ENCODE measurements at places on chromosomes 1 and 21.

- no peak for DNase-seq
Observed at GRCh38 chr1:30652152-30652841, 71.1 kb downstream of the MATN1 start.

DNA sequence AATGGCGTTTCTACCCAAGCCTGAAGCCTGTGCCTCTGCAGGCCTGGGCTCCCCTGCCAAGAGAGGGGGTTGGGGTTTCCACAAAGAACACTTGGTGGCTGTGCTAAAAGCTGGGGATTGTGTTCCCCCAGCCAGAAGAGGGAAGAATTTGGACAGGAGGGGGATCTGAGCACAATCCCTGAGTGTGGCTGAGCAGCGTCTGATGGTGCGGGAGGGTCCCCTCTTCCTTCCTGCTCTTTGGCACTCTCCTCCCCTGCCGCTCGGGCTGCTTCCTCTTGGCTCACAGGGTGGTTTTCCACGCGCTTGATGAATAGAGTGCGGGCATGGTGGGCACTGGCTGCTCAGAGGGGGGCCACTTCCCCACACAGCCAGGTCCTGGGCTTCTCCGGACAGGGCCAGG, 3.7 kb downstream of the GPR37L1 start:
- no peak for DNase-seq

DNA sequence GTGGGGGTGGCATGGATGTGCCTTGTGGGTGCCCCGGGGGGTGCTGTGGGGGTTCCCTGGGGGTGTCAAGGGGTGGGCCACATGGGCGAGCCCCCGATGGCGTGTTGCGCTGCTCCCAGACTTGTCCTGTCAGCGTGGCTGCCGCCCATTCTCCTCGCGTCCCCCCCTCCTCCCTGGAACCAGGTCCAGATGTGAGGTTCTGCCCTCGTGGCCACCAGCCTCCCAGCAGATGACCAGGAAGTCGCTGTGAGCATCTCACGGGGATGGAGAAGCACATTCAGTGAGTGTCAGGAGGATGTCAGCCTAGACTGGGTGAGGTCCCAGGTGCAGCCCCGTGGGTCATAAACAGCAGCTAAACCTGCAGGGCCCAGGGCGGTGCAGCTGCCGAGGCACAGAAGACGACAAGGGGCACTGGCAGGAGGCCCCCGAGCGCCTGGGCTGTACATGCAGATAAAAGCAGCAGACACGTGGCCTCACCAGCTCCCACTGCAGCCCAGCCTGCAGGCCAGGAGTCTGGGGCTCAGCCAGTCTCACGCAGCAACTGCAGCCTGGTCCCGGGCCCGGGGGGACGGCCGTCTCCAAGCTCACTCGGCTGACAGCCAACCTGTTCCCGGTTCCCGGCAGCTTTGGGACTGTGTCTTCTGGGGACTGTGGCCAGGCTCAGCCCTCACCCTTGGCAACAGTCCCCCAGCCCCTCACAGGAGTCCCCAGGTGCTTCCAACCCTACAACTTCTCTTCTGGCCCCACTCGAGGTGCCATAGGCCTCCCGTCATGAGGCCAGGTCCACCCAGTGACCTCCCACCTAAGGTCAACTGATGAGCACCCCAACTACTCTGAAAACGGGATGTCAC, 17.5 kb upstream of the COL6A2 start:
- DNase-seq = no peak

- DNase-seq = no peak
Observed at GRCh38 chr1:116763787-116764465, 9.7 kb downstream of the CD2 start.

DNA sequence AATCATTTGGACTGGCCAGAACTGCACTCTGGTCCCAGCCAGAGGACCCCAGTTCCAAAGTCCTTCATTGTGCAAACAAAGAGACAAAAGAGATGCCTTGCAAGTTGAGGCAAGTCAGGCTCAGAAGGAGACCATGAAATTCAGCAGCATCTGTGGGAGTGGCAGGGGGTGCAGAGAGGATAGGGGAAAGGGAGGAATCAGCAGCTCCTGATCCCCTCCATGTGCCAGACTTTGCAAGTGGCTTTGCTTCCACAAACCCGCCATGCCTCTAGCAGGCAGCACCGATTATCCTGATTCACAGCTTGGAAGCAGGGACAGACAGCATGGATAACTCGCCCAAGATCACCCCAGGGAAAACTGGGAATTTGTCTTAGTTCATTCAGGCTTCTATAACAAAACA, 2.1 kb upstream of the CAPN9 start:
- DNase-seq = no peak

DNA sequence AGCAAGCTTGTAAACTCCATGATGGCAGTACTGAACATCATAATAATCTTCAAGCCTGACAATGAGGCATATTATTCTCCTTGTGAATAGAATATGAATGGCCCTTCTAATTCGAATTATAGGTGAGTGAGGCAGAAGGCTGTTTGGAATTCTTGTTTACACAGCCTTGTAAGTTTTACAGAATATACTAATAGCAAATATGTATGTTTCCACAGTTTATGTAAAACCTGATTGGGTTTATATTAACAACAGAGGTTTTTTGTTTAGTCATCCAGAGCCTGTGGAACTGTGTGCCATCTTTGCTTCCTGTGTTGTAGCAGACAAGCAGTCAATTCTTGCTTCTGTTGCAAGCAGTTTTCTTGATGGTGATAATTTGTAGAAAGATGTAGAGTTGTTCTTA, 8.0 kb downstream of the OSBPL9 start:
- DNase-seq = no peak

DNA sequence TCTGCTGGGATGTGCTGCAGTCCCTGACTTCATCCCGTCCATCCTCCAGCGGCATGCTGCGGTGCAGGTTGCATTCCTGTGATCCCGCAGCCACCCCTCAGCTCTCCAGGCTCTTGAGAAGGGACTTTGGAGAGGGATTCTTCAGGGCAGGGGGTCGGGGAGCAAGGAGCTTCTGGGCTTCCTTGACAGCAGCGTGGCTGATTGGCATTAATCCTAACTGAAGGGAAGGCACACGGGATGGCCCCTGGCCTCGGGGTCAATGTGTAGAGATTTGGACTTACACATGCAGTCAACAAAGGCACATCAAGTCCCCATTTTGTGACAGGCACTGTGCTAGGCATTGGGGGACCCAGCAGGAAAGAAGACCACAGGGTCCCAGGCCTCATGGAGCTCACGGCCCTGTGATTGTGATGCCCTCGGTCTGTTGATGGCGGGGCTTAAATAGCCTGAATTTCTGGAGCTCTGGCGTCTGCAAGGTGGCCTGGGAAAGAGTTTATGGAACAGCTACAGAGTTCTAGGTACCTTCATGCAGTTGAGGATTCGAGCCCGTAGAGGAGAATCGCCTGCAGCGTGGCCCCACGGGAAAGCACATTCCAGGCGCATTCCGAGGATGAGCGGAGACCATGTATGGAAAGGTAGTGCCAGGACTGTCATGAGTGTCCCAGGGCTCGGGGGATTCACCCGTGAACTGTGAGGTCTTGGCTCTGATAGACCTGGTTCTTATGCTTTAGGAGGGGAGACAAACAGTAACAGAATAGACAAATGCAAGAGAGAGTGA, 20.1 kb downstream of the PSEN2 start:
- no peak for DNase-seq

DNA sequence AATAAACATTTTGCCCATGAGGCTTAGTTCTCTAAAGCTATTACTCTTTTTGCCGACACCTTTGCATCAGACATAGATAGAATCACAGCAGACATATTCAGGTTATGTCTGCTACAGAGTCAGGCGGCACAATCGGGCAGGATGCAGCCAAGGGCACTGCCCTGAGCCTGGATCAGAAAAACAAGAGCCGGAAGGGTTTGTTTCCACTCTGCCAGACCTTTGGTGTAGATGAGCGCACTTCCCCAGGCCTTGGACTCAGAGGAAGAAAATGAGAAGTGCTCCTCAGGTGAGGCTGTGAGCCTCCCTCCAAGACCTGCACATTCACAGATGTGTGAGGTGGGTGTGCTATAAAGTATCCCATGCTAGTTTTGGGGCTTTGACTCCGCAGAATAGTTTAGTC, 43.7 kb downstream of the GNG12 start:
- DNase-seq = no peak

GRCh38 chr1:119371815-119372214, 3.2 kb downstream of the HAO2 start:
- no peak for DNase-seq

DNA sequence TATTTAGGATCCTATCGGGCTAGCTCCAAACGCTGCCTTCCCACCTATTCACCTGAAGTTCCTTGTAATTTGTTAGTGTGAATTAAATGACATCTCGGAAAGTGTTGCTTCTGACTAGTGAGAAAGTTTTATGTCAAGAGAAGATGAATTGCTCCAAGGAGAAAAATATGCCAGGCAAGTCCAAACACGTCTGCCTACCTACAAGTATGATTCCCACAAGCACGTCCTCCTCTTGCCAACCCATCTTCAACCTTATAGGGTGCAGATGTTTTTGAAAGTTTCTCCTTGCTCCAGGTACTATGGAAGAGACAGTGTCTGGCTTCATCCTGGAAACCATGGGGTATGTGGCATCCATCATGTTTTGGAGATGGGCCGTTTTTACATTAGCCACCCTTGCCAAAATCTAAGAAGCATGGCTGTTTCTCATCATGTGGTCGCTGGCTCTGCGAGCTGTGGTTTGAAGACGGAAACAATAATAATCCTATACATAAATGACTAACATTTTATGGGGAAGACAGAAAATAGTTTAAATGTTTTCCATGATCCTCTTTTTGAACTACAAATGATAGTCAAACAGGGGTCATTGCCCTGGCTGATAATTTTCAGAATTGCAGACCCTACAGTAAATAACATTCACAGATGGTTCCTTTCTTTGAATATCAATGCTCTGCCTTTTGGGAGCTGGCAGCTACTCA, 505.8 kb downstream of the SMYD3 start:
- no peak for DNase-seq

DNA sequence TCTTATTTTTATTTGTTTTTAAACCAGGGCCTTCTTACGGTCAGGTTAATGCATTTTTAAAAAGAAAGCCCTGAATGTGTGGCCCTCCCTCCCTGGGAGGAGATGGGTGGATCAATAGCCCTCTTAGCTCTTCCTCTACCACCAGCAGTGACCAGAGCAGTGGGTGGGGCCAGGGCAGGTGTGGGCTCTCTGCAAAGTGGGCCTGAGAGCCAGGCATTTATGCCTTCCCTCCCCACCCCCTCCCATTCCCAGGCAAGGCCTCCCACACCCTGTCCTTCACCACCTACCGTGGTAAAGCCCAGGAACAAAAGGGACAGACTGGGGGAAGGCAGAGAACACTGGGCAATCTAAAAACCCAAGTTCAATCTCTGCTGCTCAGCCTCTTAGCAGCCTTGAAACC, 63.9 kb downstream of the SSBP3 start:
- DNase-seq = no peak

- DNase-seq = no peak
Observed at GRCh38 chr1:35386959-35387358, 118.5 kb downstream of the ZMYM4 start.

- DNase-seq = no peak
Observed at GRCh38 chr1:10288029-10288615, 77.8 kb downstream of the KIF1B start.

DNA sequence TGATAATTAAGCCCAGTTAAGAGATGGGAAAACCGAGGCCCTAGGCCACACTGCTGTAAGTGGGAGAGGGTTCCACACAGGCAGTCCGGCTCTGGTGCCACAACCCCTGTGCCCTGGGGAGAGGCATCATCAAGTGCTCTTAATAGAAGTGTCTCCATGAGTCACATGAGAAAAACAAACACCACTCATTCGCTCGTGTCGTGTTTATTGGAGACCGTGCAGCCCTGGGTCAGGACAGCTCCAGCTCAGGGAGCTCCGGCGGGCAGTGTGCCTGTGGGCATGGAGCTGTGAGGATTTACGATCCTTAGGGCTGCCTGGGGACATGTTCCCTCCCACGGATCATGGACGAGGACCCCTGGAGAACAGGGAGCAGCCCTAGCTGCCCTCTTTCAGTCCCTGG, 658.5 kb downstream of the AJAP1 start:
- no peak for DNase-seq

DNA sequence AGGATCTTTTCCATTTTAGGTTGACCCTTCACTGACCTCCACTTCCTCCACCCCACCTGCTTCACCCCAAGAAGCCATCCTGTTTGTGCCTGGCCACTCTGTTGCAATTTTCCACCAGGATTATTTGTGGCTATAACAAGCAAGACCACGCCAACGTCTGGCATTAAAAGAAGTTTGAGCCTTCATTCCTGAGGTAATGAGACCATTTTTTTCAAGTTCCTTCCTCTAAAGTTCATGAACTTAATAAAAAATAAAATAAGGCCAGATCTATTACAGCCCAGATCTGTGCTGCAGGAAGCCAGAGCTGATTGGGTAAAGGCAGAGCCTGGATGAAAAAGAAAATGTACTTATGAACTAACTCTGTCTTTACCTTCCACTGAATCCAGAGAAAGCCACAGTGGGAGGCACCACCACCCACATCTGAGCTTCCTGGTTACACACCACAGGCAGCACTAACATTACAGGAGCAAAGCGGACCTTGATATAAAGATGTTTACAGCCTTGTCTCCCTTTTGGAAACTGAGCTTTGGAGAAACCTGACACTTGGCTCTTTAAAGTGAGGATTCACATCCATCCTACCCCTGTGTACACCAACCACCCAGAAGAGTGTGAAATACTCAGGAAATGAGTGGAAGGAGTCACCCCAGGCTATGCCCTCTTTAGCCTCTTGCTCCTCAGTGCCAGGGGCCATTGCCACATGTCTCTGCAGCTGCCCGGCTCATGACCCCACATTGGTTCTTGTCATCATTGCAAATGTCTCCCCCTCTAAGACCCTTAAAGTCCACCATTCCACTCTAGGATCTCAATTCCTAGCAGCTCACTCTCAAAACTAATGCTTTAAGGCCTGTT, 293.6 kb downstream of the PLPP3 start:
- no peak for DNase-seq

DNA sequence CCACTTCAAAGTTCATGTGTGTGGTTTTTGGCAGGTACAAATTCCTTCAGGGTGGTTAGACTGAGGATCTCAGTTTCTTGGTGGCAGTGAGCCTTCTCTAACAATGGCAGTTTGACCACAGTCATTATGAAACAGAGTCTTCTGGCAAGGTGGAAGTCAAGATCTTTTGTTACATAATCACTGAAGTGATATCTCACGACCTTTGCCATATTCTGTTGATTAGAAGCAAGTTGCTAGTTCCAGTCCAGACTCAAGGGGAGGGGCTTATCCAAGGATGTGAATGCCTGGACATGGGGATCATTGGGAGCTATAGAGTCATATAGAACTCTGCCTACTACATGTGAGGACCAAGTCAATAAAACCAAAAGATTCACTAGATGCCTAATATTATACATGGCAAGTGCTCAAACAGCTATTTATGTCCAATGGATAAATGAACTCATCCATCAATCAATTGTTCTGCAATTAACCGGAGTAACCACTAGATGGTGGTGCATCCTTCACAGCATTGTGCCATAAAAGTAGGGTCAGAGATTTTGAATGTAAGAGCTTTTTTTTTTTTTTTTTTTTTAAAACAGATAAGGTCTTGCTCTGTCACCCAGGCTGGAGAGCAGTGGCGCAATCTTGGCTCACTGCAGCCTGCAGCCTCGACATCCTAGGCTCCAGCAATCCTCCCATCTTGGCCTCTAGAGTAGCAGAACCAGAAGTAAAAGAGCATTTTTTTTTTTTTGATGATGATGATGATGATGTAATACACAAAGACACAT, 131.9 kb downstream of the CRB1 start:
- no peak for DNase-seq
